ENCODE measurements at places on chromosomes 6 and 20. TPM values are rescaled to one million over a fixed set of nuclear protein-coding genes. Genes with fewer than 3 reads are reported as not detected.

DNA sequence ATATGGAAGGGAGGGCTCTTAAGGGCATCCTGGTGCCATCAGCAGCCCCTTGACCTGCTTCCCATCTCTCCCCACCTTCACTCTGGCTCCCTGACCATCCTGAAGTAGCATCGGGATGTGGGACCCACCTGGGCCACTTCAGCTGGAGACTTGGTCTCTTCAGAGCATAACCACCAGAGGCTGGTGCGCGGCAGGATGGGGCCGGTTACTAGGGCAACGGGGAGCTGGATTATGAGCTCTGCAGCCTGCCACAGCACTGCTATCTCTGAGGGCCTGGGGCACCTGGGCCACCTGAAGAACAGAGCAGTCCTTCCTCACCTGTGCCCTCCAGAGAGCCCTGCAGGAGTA lies 79.7 kb downstream of the SYNJ2 start:
- H3K27ac ChIP-seq, result peak overlapping the region; percentile 99
- no peaks in the 10 kb centered on the region for H3K36me3 ChIP-seq
- DNase-seq, result peak; percentile 15
- H3K4me3 ChIP-seq, result no peak overlapping the region
- H3K4me1 ChIP-seq, result peaks cover 20% of the 10 kb centered on the region
- no peaks in the 10 kb centered on the region for H3K27me3 ChIP-seq

GRM4 gene
- total RNA-seq, result under 0.01 TPM

GRCh38 chr6:14026831-14027539 lies 90.6 kb upstream of the CD83 start:
- H3K4me3 ChIP-seq, result no peak overlapping the region
- no peak overlapping the region for H3K27ac ChIP-seq
- no peaks in the 10 kb centered on the region for H3K4me1 ChIP-seq
- H3K36me3 ChIP-seq, result no peaks in the 10 kb centered on the region
- no peaks in the 10 kb centered on the region for H3K27me3 ChIP-seq
- no peak for DNase-seq

FRMD1 gene
- not detected for total RNA-seq

KCNQ2 gene
- total RNA-seq, result not detected

- no peaks in the 10 kb centered on the region for H3K36me3 ChIP-seq
- H3K4me3 ChIP-seq, result no peak overlapping the region
- no peak overlapping the region for H3K27ac ChIP-seq
- H3K4me1 ChIP-seq, result peaks cover 28% of the 10 kb centered on the region
- no peak for DNase-seq
These were observed 112.8 kb downstream of the QKI start for GRCh38 chr6:163527291-163527690.

- no peak overlapping the region for H3K4me3 ChIP-seq
- no peaks in the 10 kb centered on the region for H3K36me3 ChIP-seq
- peaks cover 9% of the 10 kb centered on the region for H3K4me1 ChIP-seq
- H3K27ac ChIP-seq, result peak overlapping the region; percentile 67
These were observed 878 bp upstream of the HLA-DMA start for GRCh38 chr6:32953775-32954174.

TGM2 gene
- total RNA-seq, result 133 TPM

TAPBP gene
- 86.4 TPM for total RNA-seq

- H3K27ac ChIP-seq, result no peak overlapping the region
- no peaks in the 10 kb centered on the region for H3K36me3 ChIP-seq
- H3K27me3 ChIP-seq, result no peaks in the 10 kb centered on the region
- no peak for DNase-seq
These were observed 10.0 kb downstream of the MBOAT1 start for GRCh38 chr6:20202324-20202658.

GRCh38 chr6:168540713-168541291 lies 99.8 kb downstream of the SMOC2 start:
- no peaks in the 10 kb centered on the region for H3K36me3 ChIP-seq
- DNase-seq, result no peak
- H3K4me3 ChIP-seq, result no peak overlapping the region

GRCh38 chr6:47405273-47405672 lies 72.3 kb upstream of the CD2AP start:
- H3K27me3 ChIP-seq, result no peaks in the 10 kb centered on the region
- peak; percentile 57 for DNase-seq
- H3K4me1 ChIP-seq, result no peaks in the 10 kb centered on the region
- H3K4me3 ChIP-seq, result no peak overlapping the region
- H3K36me3 ChIP-seq, result no peaks in the 10 kb centered on the region

BCAS1 gene
- not detected for total RNA-seq

DNA sequence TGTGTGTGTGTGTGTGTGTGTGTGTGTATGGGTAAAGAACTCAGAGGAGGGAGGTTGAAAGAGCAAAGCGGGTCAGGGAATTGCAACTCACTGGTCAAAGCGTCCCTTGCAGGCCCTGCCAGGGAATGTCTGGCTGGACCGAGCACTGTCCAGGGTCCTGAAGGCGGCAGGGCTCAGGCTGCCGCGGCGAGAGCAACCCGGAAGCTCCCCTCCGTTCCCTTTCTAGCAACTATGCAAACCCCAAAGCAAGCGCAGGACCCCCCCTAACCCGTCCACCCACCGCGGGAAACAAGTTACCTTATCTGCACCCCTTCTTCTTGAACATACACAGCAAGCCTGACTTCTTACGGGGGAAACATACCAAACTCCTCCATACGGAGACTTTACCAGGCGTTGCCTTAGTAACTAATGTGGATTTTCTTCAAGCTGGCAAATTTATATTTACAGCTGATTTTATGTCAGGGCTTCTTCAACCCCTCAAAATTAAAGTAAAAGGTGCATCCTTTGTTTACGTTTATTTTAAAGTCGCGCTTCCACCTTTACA lies 538 bp upstream of the GRM1 start:
- H3K27ac ChIP-seq, result no peak overlapping the region
- no peak overlapping the region for H3K4me3 ChIP-seq
- H3K27me3 ChIP-seq, result peaks cover 5% of the 10 kb centered on the region
- no peaks in the 10 kb centered on the region for H3K36me3 ChIP-seq
- DNase-seq, result peak; percentile 37
